ENCODE measurements at places on chromosomes 16 and 17.

DNA sequence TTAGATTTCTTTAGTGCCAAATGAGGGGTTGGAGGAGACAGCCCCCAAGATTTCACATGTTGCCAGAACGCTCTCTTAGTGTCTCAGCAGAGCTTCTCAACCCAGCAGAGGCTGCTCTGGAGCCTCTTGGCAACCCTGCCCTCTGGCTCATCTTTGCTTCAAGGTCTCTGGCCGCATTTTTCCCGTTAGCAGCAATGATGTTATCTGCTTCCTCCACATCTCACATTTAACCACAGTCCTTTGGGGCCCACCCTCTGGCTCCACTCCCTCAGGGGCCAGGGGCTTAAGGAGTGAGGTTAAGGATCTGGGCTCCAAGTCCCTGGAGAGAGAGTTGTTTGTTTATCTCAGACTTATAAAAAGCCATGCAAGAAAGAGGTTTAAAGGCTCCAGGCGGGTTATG is 3.3 kb upstream of the XYLT1 start:
- DNase-seq, result no peak

DNA sequence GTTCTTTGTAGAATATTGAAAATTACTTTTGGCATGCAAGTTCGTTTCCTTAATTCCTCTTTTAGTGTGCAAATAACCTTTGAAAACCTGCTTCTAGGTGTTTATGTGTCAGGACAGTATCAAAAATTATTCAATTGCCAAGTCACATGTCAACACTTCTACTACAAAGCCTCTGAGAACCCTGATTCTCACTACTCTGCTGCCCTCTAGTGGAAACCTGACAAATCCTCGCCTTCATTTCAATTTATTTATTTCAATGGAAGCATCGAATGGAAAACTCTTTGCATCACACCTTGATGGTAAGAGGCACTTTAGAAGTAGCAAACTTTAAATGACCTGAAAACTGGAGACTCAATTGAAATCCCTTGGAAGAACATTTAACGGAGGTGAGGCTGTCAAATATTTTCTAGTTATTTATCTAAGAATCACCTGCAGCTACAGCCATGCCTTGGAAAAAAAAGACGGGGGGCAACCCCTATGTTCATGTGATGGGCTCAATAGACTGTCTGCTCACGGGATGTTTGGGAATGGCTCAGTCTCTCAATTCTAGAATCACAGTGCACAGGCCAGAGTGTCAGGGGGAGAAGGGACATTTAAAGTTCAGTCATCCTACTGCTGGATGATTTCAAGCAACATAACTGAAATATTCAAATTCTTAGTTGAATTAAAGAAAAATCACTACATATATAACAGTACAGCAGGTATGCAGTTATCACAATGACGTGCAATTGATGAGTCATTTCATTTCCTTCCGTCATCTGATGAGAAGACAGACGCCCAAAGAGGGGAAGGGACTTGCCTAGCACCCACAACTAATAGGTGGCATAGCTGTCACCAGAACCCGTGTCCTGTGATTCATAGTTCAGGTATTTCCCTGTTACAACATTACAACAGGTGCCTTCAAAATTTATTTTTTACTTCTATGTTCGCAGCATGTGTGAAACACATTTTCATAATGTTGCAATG is 563.9 kb downstream of the TOX3 start:
- no peak for DNase-seq

DNA sequence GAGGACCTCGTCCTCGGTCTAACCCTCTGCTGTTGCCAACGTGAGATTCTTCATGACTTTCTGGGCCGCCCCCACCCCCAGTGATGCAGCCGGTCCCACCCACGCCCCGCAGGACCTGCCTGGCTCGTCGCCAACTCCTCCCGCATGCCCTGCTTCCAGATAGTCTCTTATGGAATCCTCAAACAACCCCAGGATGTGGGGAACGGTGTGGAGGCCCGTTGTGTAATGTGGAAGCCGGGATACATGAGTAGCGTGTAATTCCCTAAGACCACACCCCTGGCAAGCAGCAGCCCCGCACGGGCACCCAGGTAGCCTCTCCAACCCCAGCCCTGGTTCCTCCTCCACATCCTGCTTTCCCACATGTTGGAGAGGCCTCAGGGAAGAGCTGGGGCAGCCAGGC is 275.9 kb downstream of the C16orf95 start:
- DNase-seq, result no peak

DNA sequence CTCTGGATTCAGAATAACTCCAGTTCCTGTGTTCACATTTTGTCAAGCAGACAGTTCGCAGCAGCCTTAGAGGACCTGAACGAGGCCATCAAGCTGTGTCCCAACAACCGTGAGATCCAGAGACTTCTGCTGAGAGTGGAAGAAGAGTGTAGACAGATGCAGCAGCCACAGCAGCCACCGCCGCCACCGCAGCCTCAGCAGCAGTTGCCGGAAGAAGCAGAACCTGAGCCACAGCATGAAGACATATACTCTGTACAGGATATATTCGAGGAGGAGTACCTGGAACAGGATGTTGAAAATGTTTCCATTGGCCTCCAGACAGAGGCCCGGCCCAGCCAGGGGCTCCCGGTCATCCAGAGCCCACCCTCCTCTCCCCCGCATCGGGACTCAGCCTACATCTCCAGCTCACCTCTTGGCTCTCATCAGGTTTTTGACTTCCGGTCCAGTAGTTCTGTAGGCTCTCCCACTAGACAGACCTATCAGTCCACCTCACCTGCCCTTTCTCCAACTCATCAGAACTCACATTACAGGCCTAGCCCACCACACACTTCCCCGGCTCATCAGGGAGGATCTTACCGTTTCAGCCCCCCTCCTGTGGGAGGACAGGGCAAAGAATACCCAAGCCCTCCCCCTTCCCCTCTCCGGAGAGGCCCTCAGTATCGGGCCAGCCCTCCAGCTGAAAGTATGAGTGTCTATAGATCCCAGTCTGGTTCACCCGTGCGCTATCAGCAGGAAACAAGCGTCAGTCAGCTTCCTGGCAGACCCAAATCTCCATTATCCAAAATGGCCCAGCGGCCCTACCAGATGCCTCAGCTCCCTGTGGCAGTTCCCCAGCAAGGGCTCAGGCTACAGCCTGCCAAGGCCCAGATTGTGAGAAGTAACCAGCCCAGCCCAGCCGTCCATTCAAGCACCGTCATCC is 25.9 kb downstream of the CYB561 start:
- no peak for DNase-seq

GRCh38 chr17:3037259-3037658 is 26.1 kb downstream of the OR1D5 start:
- DNase-seq, result no peak

- DNase-seq, result no peak
Measured at GRCh38 chr16:706189-707061, 824 bp upstream of the FBXL16 start.

DNA sequence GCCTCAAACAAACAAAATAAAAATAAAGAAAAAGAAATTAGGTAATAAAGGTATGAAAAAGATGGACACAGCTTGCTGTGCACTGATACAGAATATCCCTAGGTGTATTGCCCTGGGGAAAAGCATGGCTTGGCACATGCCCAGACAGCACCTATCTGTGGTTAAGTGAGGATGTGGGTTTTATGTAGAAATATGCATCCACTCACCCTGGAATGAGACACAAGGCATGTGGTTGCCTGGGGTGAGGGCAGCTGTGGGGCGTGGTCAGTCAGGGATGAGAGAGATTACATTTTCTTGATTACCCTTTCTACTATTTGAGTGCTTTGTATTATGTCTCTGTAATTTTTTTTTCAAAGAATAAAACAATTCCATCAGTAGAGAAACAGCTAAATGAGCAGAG is 6.9 kb downstream of the PLLP start:
- peak; percentile 18 for DNase-seq

DNA sequence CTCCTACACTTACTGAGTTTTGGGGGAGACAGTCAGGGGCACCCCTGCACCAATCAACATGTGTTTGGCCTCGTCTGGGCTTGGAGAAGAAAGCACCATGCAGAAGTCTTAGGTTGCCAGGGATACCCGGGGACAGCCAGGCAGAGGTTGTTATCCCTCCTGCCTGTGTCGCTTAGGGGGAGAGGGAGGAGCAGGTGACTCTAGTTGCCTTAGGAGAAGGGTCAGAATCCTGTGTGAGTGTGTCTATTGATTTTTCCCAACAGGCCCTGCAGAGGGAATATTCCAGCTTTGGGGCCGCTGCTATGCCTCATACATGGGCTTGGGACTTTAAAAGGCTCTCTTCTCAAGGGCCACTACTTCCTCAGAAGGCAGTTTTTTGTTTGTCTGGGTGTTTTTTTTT is 89.1 kb downstream of the RGS9 start:
- no peak for DNase-seq

GRCh38 chr17:73389411-73389810 is 77.6 kb upstream of the CDC42EP4 start:
- peak; percentile 66 for DNase-seq

DNA sequence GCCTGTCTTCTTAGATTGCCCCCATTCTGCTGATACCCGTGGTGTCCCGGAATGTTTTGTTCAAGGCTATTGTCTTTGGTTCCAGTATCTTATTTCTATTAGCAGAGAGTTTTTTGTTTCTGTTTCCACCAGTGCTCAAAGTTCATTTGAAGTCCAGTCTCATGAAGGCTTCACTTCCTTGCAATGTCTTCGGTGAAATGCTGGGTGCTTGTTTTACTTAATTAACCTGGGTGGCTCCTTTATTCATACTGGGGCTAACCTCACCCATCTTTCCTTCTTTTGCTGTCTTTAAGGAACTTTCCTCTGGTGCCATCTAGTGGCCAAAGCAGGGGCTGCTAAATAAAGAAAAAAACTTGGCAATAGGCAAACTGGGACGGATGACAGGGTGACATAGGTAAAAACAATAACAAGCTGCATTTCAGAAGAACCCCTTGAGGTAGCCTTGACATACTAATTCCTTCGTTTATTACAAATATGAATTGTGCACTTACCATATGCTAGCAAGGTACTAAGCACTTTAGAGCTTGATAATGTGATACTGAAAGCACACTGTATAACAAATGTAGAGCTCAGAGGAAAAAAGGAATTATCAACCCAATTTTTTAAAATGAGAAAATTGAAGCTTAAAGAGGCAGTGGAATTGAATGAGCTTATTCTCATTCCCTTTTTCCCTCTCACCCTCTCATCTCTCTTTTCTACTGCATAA is 2.8 kb upstream of the SMIM36 start:
- no peak for DNase-seq

DNA sequence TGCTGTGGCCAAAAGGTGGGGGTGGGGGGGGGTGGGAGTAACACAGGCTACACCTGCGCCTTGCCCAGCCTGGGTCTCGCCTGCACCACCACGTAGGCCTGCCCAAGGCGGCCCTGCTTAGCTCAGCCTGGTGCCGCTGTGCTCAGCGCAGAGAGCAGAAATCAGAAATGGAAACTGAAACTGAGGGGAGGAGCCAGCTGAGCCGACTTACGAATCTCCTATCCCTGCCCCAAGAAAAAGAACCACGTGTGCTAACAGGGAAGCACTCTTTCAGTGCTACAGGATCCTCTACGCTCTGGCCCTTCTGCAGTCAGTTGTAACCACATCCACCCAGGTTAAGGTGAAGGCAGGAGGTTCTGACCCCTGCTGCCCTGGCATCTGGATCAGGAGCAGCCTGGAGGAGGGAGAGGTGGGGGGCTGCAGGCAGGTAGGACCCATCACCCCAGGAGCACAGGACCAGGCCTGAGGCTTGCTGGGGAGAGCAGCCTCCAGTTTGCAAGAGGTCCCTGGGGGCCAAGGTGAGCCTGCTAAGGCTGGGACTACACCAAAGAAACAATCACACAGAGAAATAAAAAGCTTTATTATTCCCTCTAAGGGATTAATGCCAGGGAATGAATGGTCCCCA is at the start of gene DHX58:
Gene DHX58, minus strand, starts transcription at position 163 of the 625 bp plus-strand sequence. CDS start 822 bp downstream, outside the sequence.
- peak; percentile 71 for DNase-seq

DNA sequence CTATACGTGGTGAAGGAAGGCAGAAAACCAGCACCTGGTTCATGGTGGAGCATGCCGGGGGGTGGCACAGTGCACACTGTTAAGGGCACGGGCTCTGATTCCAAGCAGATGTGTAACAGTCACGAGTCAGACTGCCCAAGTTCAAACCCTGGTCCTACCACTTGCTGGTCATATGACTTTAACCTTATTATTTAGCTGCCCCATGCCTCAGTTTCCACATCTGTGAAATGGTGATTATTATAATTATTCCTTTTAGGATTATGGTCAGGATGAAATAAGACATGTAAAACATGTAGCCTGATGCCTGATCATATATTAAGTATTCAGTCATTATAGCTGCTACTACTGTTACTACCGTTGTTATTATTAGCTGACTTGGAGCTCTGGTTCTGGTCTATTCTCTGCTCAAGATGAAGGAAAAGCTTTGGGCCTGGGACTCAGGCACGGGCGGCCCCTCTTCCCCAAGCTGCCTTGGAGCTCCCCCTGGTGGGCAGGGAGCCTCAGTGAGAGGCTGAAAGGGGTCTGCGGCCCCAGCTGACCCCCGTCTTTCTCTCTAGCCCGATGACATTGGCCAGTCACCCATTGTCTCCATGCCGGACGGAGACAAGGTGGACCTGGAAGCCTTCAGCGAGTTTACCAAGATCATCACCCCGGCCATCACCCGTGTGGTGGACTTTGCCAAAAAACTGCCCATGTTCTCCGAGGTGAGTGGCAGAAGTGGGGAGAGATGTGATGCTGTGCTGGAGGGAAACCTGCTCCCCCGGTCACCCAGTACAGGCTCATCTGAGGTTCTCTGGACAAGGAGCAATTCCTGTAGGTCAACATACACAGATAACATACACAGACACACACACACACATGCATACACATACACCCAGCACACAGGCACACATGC is 14.0 kb downstream of the NR1D1 start:
- no peak for DNase-seq

DNA sequence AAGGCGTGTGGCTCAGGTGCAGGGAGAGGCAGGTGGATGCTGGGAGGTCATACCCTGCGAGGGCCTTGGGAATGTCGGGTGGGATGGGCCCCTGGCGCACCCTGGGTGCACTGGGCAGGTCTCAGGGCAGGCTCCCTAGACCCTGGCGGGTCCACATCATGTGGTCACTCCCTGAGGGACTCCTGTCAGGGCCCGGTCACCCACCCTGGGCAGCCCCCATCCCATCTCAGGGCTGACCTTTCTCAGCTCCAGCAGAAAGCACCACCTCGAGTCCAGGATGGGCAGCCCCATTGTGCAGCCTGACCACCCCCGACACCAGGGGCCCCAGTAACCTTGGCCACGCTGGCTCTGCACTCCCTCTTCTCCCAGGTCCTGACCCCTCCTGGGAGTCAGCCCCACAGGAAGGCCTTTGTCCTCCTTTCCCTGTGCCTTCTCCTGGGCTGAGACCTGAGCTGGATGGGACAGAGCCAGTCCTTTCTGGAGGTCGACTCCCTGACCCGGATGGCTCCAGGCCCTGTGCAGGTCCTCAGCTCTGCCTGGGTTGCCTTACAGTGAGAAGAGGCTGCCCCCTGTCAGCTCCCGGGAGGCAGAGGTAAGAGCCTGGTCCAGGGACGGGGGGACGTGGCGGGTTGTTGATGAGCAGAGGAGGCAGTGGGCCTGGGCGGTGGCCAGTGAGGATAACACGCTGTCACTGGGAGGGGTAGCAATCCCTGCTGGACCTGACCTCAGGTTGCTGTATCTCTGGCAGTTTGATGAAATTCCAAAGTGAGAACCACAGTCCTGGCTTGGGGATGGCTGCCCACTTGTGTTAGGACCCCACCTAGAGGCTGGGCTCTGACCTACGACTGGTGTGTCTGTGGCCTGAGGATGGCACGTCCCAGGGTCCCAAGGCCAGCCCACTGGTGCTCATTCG is 77.9 kb downstream of the GOSR1 start:
- DNase-seq, result no peak
